ENCODE measurements at places on chromosomes 12 and 14.

DNA sequence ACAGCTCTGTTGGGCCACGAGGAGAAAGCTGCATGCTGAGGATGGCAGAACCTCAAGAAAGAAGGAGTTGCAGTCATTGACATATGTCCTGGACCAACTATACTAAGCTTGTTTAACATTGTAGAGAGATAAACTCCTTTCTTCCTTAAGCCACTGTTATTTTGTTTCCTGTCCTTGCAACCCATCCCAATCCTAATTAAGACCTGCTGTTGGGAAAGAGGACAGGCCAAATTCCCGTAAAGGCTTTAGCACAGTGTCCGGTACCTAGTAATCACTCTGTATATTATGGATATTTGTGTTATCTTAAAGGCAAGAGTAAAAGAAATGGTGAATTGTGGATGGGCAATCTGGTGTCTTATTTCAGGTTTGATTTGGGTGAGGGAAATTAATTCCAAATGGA is 53.5 kb upstream of the WSCD2 start:
- no peaks in the 10 kb centered on the region for H3K4me1 ChIP-seq
- H3K4me3 ChIP-seq = no peak overlapping the region
- no peaks in the 10 kb centered on the region for H3K27me3 ChIP-seq
- DNase-seq = no peak

- H3K4me3 ChIP-seq = no peak overlapping the region
- no peak overlapping the region for H3K27ac ChIP-seq
- H3K4me1 ChIP-seq = no peaks in the 10 kb centered on the region
- no peak for DNase-seq
Measured at GRCh38 chr14:53526200-53526599, 373.1 kb upstream of the DDHD1 start.

DNA sequence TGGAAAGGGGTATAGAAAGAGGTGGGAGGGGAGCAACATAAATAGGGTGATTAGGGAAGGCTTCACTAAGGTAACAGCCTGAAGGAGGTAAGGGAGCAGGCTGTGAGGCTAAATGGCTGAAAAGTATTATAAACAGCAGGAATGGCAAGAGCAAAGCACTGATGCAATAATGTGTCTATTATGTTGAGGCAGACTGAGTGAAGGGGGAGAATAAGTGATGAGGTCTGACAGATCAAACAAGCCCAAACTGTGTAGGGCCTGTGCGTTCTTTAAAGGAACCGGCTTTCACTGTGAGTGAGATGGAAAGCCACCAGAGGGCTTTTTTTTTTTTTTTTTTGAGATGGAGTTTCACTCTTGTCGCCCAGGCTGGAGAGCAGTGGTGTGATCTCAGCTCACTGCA is 6.7 kb upstream of the VCPKMT start:
- H3K27me3 ChIP-seq = no peaks in the 10 kb centered on the region
- no peak overlapping the region for H3K4me3 ChIP-seq
- DNase-seq = no peak
- no peaks in the 10 kb centered on the region for H3K36me3 ChIP-seq
- H3K4me1 ChIP-seq = no peaks in the 10 kb centered on the region
- H3K27ac ChIP-seq = no peak overlapping the region

GRCh38 chr12:90229407-90230170 is 521.0 kb upstream of the ATP2B1 start:
- H3K4me3 ChIP-seq = no peak overlapping the region
- H3K27ac ChIP-seq = no peak overlapping the region
- DNase-seq = no peak

DNA sequence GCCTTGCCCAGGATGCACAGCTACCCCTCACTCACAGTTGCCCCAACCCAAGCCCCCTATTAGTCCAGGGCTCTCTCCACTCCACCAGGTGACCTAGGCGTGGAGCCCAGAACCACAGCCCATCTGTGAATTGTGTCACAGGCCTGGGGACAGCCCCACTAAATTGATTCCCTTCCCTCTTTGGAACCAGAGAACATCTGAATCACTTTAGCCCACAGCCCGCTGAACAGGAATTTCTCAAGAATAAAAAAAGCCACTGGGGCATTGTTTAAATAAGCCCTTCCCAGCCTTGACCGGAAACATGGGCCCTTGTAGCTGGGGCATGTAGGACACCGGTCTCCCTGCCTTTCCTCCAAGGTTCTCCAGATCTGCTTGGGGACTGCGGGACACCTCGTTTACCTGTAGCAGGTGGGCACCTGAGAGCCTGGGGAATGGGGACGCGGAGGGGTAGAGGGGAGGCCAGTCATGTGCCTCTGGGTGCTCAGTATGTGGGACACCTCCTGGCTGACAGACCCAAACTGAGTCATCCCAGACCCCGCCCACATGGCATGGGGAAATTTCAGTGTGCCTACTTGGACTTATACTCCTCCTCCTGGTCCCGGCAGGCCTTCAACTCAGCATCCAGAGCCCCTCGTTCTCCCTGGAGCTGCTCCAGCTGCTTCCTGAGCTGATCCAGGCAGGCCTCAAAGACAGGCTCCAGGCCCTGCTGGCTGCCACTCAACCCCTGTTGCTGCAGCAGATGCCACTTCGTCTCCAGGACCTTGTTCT is 1.3 kb downstream of the KRT78 start:
- peak; percentile 67 for DNase-seq
- no peaks in the 10 kb centered on the region for H3K4me1 ChIP-seq
- no peak overlapping the region for H3K27ac ChIP-seq
- no peaks in the 10 kb centered on the region for H3K27me3 ChIP-seq
- no peaks in the 10 kb centered on the region for H3K36me3 ChIP-seq

DNA sequence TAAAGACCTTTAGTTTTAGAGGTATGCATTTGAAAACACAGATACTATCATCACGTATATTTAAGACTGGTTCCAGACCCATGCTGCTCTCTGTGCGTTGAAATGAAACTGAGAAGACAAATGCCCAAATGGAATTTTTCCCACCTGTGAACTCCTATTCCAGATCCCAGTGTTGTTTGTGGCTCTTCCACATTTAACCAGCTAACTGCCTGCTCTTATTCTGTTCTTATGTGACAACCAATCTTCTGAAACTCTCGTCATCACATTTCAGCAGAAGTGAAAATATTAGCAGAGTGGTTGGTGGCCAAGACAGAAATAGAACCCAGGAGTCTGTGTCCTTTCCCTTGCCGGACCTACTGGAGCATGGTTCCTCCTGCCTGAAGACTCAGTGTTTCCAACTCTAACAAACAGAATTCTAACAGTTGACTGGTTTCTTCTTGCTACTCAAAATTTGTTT is 460.2 kb downstream of the RAD51B start:
- no peak overlapping the region for H3K4me3 ChIP-seq
- H3K27me3 ChIP-seq = no peaks in the 10 kb centered on the region
- H3K36me3 ChIP-seq = no peaks in the 10 kb centered on the region
- no peak for DNase-seq

GRCh38 chr12:23911574-23911973 is 37.9 kb downstream of the SOX5 start:
- no peaks in the 10 kb centered on the region for H3K36me3 ChIP-seq
- H3K4me1 ChIP-seq = no peaks in the 10 kb centered on the region
- H3K4me3 ChIP-seq = no peak overlapping the region

- no peaks in the 10 kb centered on the region for H3K27me3 ChIP-seq
- no peak for DNase-seq
- no peak overlapping the region for H3K4me3 ChIP-seq
- H3K4me1 ChIP-seq = no peaks in the 10 kb centered on the region
Measured at GRCh38 chr12:57334219-57334618, 83.2 kb upstream of the STAC3 start.

GRCh38 chr12:58171914-58172313 is 230.5 kb downstream of the ATP23 start:
- no peak overlapping the region for H3K4me3 ChIP-seq
- H3K36me3 ChIP-seq = no peaks in the 10 kb centered on the region
- H3K27me3 ChIP-seq = no peaks in the 10 kb centered on the region
- H3K4me1 ChIP-seq = no peaks in the 10 kb centered on the region
- H3K27ac ChIP-seq = no peak overlapping the region

DNA sequence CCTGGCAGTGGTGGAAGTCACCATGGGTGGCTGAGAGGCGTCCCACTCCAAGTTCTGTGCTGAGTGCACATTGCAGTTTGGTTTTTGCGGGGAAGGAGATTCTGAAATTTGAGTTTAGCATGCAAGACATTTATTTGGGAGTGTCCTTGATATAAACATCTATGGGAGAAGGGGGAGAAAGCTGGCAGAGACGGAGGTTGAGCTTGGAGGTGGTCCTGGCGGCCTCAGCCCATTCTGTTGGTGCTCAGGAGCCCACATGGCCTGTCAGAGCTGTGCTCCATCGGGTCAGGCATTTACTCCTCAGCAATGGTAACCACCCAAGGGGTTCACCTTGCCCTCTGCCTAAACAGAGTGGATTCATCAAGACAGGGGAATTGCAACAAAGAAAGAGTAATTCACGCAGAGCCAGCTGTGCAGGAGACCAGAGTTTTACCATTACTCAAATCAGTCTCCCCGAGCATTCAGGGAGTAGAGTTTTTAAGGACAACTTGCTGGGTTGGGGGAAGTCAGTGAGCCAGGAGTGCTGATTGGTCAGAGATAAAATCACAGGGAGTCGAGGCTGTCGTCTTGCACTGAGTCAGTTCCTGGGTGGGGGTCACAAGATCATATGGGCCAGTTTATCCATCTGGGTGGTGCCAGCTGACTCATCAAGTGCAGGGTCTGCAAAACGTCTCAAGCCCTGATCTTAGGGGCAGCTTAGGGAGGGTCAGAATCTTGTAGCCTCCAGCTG is 323.3 kb upstream of the TMEM132C start:
- no peaks in the 10 kb centered on the region for H3K27me3 ChIP-seq
- no peak for DNase-seq
- H3K36me3 ChIP-seq = no peaks in the 10 kb centered on the region
- no peak overlapping the region for H3K27ac ChIP-seq

DNA sequence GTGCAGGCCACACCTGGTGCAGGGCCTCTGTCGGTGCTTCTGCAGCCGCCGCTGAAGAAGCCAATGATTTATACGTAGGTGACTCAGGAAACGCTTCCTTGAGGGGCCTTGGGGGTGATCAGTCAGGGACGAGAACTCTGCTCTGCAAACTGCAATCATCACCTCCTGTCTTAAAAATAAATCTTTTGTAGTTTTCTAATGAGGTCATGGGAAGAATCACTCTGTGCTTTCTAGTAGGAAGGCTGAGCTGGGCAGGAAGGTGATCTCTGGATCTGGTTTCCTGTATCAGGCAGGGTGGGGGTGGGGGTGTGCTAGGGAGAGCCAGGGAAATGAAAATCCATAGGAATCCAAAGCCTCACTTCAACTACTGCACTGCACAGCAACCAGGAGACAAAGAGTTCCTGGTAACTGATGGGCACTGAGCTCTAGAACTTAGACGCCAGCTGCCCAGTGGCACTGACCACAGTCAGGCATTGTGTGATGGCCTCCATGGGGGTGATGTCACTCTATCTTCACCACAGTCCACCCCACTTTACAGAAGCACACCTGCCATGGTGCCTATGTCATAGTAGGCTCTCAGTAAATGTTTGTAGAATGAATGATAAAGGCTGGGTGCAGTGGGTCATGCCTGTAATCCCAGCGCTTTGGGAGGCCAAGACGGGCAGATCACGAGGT is 292.4 kb upstream of the PWP1 start:
- no peak for DNase-seq
- H3K4me3 ChIP-seq = no peak overlapping the region
- no peak overlapping the region for H3K27ac ChIP-seq

- H3K4me3 ChIP-seq = no peak overlapping the region
- no peaks in the 10 kb centered on the region for H3K27me3 ChIP-seq
- no peaks in the 10 kb centered on the region for H3K36me3 ChIP-seq
- H3K4me1 ChIP-seq = no peaks in the 10 kb centered on the region
Measured at GRCh38 chr12:39723831-39724230, 104.2 kb upstream of the ABCD2 start.

- H3K4me3 ChIP-seq = no peak overlapping the region
- no peaks in the 10 kb centered on the region for H3K36me3 ChIP-seq
- DNase-seq = no peak
- H3K27me3 ChIP-seq = no peaks in the 10 kb centered on the region
- no peak overlapping the region for H3K27ac ChIP-seq
Measured at GRCh38 chr12:46933947-46934346, 108.2 kb upstream of the SLC38A4 start.

- no peak overlapping the region for H3K27ac ChIP-seq
- no peaks in the 10 kb centered on the region for H3K27me3 ChIP-seq
Measured at GRCh38 chr14:84674636-84675035, 855.3 kb upstream of the FLRT2 start.

- H3K27me3 ChIP-seq = no peaks in the 10 kb centered on the region
- no peaks in the 10 kb centered on the region for H3K36me3 ChIP-seq
- H3K27ac ChIP-seq = no peak overlapping the region
- H3K4me3 ChIP-seq = no peak overlapping the region
- DNase-seq = no peak
- no peaks in the 10 kb centered on the region for H3K4me1 ChIP-seq
Measured at GRCh38 chr12:32706335-32707024, 27.4 kb downstream of the DNM1L start.

- H3K36me3 ChIP-seq = no peaks in the 10 kb centered on the region
- H3K27me3 ChIP-seq = no peaks in the 10 kb centered on the region
- no peak for DNase-seq
- peaks cover 4% of the 10 kb centered on the region for H3K4me1 ChIP-seq
- H3K4me3 ChIP-seq = no peak overlapping the region
- H3K27ac ChIP-seq = no peak overlapping the region
Measured at GRCh38 chr14:68512088-68512487, 280.8 kb downstream of the ZFP36L1 start.

- H3K27me3 ChIP-seq = no peaks in the 10 kb centered on the region
- no peak overlapping the region for H3K4me3 ChIP-seq
- H3K36me3 ChIP-seq = no peaks in the 10 kb centered on the region
- no peaks in the 10 kb centered on the region for H3K4me1 ChIP-seq
- H3K27ac ChIP-seq = no peak overlapping the region
- DNase-seq = no peak
Measured at GRCh38 chr12:96986883-96987523, 79.9 kb downstream of the NEDD1 start.

DNA sequence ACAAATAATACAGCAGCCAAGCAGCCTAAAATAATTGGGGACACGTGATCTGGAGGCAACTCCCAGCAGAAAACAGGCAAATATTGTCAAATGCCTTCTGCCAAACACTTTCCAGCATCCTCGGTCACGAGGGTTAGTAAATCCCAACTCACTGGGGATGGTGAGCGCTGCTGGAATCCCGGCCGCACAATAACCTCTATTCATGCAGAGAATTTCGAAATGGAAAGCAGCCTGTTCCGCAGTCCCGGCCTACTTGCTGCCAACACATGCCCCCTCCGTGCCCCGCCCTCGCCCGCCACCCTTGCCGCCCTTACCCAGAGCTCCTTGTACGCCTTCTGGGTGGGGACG is 62.2 kb downstream of the RFX4 start:
- H3K4me1 ChIP-seq = no peaks in the 10 kb centered on the region
- no peak for DNase-seq
- no peaks in the 10 kb centered on the region for H3K36me3 ChIP-seq
- no peak overlapping the region for H3K4me3 ChIP-seq
- no peaks in the 10 kb centered on the region for H3K27me3 ChIP-seq

All from aorta (tissue), 5 donors.